ENCODE measurements at places on chromosomes 6 and 20.

DNA sequence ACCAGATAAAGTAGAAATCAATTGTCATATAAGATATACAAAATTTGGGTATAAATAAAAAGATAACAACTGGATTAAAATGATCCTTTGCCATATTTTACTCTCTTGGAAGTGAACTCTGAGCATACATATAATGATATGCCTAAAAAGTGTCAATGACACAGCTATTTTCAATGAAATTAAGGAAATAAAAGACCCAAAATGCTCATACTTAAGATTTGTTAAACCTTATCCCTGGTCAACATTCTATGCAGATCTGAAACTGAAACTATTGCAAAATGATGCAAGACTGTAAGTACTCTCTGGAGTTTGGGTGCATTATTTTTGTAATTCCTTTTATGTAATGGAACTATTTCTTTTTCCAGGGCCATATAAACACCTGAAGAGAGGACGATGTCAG is 119.0 kb upstream of the SGK1 start:
- DNase-seq = no peak

DNA sequence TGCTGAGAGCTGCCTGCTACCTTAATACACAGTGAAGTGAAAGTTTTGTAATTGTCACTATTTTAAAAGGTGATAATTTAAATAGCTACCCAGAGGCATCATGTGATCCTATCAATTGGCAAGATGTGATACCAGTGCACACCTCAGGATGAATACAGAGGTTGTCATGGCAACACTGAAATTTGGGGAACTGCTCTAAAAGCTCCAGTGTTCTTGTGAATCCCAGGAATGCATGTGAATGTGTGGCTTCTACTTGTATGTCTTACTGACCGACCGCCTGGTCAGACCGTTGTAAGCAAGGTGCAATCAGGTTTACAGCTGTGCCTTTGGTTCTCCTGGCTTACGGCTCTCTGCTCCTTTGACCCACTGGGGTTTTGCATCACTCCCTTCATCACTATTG is 146.3 kb upstream of the GJE1 start:
- DNase-seq = no peak

DNA sequence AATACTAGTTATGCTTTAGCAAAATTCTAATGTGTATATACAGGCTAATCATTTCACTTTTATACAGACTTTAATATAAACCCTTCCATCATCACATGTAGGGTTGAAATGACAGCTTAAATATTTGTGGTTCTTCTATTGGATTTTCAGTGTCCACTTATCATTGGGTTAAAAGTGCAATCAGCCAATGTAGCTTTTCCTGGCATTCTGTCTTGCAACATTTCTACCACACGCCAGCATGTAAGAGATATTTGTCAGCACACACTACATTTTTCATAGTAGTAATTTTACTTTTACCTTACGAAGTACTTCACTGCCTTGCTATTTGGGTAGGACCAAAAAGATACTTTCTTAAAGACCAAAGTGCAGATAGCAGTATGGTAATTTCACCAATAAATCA is 252.0 kb downstream of the TBX18 start:
- DNase-seq = no peak

DNA sequence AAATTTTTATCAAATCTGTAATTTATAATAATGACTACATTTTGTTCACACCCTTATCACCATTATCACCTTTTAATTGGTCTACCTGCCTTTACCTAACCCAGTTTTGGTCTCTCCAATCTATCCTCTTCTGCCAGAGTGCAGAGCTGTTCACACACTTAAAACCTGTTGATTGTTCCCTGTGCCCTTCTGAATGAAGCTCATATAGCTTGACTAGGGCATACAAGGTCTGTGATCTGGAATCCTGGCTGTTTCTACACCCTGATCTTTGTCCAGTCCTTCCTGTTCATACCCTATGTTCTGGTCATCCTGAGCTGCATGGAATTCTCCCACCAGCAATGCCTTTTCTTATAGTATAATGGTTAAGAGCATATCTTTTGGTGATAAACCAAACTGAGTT is 28.9 kb upstream of the SUMO4 start:
- no peak for DNase-seq

GRCh38 chr6:159919011-159919511 is 28.3 kb downstream of the MAS1 start:
- no peak for DNase-seq

- DNase-seq = peak; percentile 84
Measured at GRCh38 chr6:121297694-121298093, 36.6 kb downstream of the TBC1D32 start.

DNA sequence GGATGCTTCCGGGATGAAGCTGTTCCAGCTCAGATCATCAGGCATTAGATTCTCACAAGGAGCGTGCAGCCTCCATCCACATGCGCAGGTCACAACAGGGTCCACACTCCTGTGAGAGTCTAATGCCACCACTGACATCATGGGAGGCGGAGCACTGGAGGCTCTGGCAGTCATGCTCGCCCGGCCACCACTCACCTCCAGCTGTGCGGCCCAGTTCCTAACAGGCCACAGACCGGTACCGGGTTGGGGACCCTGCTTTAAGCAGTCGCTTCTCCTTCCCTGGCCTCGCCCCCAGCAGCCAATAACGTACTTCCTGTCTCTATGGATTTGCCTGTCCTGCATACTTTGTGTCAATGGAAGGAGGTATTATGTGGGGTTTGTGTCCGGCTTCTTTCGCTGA is 236.8 kb downstream of the TAF4 start:
- DNase-seq = no peak

- no peak for DNase-seq
Measured at GRCh38 chr6:134830194-134830593, 119.7 kb downstream of the ALDH8A1 start.

GRCh38 chr6:143059663-143060353 is 881 bp upstream of the AIG1 start:
- no peak for DNase-seq

DNA sequence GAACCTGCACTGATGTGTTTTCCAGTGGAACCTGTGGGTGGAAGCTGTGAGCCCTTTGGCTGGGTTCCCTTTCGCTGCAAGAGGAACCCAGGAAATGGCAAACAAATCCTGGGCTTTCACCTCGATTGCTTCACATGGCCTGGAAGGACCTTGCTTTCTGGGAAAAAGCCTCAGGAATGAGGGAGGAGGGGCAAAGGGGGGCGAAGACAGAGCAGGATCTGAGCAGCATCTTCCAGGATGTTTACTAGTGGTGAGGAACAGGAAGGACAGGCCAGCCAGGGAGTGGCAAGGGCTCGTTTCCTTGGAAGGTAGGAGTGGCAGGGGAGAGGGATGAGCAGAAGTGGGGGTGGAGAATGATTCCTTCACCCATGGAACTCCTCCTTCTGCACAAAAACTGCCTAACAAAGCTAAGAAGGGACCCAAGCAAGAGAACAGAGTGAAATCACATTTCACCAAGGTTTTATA is 5.9 kb downstream of the SLC2A10 start:
- no peak for DNase-seq

DNA sequence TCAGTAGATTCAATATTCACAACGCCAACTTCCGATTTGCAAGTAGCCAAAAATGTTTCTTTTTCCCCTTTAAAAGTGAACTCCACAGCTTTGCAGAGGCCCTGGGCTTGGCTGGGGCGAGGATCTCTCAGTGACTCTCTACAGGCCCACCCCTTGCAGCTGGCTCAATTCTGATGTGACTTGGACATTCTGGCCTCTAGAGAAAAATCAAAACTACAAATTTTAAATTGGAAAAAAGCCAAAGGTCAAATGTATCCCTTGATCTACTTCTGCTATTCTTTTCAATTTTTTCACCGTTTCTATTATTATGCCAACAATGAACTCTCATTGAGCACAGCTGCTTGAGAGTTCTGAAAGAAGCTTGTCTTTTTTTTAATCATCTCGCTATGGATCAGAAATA is 245.9 kb upstream of the HS3ST5 start:
- DNase-seq = no peak

DNA sequence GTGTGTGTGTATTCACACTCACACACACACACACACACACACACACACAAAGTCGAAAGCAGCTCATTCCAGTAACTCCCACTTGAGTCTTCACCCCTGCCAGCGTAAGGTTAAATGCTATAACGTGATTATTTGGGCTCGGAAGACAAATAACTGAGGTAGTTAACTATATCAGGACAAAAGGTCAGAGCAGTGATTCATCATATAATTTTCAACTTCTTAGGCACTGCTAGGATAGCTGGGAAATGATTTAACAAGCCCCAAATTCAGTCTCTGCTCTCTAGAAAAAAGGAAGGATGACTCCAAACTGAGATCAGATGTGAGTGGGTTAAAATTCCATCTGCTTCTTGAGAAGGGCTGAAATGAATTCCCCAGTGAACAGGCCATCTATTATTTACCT is 30.7 kb downstream of the HDGFL1 start:
- no peak for DNase-seq

GRCh38 chr20:5127204-5127858 is 523 bp downstream of the CDS2 start:
- DNase-seq = peak; percentile 27

DNA sequence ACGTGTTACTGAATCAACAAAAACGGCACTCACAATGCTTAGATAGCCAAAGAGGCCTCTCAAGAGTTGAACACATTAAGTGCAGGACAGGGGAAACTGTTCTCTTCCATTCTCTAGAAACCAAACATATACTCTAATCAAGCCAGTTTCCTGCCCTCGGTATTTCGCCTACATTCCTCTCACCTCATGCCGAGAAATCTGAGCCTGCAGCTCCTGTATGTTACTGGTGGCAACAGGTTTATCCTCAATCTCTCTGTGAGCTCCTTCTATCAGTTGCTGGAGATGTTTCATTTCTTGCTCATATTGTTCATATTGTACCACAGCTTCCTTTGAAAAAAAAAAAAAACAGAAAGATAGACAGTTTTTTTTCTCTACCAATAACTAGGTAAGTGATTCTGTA is 328.9 kb downstream of the SYNE1 start:
- DNase-seq = no peak

- no peak for DNase-seq
Measured at GRCh38 chr6:14807971-14808370, 437.9 kb upstream of the JARID2 start.

GRCh38 chr20:37366743-37367142 is 20.8 kb downstream of the SRC start:
- DNase-seq = peak; percentile 30

GRCh38 chr6:786946-787763 is 94.2 kb upstream of the EXOC2 start:
- peak; percentile 30 for DNase-seq

DNA sequence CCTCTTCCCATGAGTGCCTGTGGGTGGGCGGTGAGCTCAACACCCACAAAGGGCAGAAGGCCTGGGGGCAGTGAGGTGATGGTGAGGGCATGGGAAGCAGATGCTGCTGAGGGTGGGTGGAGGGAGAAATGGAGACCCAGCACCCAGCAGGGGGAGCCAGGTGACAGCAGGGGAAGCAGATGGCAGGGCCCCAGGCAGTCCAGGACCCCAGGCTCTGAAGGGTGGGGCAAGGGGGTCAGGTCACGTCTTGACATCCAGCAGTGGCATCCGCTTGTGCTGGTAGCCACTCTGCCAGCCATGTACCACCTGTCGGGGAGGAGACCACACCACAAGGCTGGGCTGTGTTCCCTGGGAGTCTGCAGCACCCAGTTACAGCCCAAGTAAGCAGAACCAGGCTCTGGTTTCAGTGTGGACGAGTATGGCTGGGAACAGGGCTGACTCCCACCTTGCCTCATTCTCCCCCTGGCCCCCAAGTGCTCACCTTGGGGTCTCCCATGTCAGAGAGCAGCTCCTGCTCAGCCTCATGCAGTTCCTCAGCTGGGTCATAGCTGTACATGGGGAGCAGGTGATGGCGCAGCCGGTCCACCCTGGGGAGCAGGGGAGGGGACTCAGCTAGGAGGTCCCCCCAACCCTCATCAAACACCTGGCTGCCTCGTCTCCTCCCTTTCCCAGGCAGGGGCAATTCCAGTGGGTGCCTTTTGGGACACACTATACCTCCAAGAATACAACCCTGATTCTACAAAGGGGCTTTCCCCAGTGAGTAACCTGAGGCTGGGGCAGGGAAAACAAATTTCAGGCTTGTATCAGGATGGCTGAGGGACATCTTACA is 2.0 kb downstream of the SMIM29 start:
- peak; percentile 23 for DNase-seq

DNA sequence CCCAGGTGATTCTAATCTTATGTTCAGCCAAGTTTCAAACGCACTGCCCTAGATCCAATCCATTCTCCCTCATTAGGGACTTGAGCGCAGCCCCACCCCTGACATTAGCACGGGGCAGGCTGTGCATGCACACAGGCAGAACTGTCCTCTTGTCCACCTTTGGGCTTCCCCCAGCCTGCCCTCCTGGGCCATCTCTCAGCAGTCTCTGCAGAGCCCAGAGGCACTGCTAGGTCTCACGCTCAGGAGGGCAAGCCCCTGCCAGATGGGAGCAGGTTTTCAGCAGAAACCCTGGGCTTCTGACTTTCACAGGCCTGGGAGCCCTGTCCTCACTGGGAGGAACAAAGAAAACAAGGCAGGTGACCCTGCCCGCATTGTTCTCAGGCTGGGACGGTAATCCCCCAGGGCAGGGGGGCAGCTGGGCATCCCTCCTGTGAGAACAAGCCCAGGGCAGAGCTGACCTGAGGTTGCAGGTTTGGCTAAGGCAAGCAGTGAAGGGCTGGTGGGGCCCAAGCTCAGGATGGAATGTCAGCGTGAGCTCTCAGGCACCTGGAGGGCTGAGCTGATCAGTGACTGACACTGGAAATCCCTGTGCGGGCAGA is 24.5 kb downstream of the KCNK5 start:
- DNase-seq = no peak

GRCh38 chr6:21908161-21908848 is 314.8 kb downstream of the SOX4 start:
- DNase-seq = no peak

- DNase-seq = no peak
Measured at GRCh38 chr20:40588891-40589290, 100.1 kb downstream of the MAFB start.

DNA sequence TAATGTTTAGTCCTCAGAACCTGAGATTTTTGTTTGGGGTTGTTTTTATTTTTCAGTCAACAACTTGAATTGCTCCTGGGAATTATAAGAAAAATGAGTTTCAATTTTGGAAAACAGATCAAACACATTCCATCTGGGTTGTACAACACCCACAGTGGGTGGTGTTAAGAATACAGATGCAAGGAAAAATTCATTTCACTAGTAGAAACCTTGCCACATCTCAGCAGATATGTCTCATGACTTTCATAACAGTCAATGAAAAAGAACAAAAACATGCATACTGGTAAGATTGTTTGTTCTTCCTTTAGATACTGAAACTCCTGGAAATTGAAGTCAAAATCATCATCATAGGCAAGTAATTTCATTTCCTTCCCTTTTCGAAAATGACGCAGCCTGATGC is 78.9 kb downstream of the MOXD1 start:
- no peak for DNase-seq

GRCh38 chr20:57946559-57947315 is 236.9 kb upstream of the PMEPA1 start:
- no peak for DNase-seq

GRCh38 chr20:61973515-61974356 is 91.9 kb downstream of the TAF4 start:
- DNase-seq = no peak

GRCh38 chr6:221531-222349 is 70.5 kb upstream of the DUSP22 start:
- no peak for DNase-seq
